Activated CD4-positive, alpha-beta T cell treated with anti-CD3 and anti-CD28 coated beads, Interleukin-2, amount 50 U/mL, for 24 hours (primary cell): ENCODE measurements at places on chromosomes 5 and 9.

DNA sequence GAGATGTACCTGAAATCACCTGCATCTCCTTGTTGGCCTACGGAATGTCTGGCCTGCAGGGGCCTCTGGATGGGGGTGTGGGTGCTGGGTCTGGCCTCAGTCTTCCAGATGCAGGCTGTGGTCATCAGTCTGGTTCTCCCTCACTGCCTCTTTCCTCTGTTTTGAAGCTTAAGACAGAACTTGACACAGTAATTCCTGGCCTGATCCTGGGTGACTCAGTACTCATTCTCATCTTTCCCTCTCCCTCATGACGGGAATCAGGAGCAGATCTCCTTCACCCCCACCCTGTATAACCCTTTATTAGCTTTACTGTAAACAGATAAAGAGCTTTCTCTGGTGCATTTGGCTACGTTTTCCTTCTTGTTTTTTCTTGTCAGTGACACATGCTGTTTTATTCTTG, 89.3 kb upstream of the ADAMTS16 start:
- DNase-seq: no peak

- no peak for DNase-seq
Measured at GRCh38 chr5:129358069-129358468, 102.0 kb upstream of the ADAMTS19 start.

DNA sequence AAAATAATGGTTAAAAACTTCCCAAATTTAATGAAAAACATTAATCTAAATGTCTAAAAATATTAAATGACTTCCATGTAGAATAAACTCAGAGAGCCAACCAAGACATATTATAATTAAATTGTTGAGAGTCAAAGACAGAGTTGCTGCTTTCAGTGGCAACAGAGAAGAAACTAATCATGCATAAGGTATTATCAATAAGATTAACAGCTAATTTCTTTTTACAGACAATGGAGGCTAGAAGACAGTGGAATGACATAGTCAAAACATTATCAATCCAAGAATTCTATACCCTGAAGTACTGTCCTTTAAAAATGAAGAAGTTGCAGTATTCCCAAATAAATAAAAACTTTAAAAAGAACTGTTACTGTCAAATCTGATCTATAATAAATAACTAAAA, 268.7 kb downstream of the IRX2 start:
- no peak for DNase-seq

- no peak for DNase-seq
Measured at GRCh38 chr5:69492923-69493395, 369 bp downstream of the OCLN start.

GRCh38 chr9:94642501-94642900, 3.2 kb upstream of the FBP1 start:
- DNase-seq: no peak
